Stimulated activated CD4-positive, alpha-beta T cell treated with anti-CD3 and anti-CD28 coated beads, TNF-alpha, amount 100 ng/mL, for 1 hour (primary cell): ENCODE measurements at places on chromosomes 2 and 18.

DNA sequence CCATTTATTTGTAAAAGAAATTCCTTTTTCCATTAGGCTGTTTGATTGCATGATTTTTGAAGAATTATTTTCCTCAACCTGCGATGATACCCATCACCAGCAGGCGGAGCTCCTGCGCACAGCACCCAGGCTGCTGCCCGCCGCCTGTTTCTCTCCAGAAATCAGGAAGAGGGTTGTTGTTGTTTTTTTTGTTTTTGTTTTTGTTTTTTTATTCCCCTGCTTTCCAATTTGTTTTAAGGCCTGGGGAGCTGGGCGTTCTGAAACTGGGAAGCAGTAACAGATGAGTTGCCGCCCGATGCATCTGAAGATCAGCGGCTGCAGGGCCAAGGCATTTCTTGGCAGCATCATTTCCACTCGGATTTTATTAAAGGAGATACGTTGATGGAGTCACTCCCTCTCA is 132.1 kb downstream of the MBP start:
- DNase-seq, result peak; percentile 53

DNA sequence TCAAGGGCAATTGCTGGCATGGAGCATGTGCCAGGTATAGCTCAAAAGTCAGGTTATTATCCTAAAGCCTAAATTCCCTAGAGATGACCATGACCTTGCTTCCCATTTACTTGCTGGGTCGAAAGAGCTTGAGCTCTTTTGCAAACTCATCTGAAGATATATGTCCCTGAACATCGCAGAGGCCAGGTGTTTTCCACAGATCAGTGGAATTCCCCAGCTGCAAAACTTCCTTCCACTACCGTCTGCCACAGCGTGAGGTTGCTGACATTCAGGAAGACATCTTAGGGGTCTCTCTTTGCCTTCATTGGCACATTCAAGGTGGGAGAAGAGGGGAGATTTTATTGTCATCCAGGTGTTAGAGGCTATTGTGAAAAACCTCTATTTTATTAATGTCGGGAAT is 171.0 kb downstream of the MIB1 start:
- DNase-seq, result no peak

DNA sequence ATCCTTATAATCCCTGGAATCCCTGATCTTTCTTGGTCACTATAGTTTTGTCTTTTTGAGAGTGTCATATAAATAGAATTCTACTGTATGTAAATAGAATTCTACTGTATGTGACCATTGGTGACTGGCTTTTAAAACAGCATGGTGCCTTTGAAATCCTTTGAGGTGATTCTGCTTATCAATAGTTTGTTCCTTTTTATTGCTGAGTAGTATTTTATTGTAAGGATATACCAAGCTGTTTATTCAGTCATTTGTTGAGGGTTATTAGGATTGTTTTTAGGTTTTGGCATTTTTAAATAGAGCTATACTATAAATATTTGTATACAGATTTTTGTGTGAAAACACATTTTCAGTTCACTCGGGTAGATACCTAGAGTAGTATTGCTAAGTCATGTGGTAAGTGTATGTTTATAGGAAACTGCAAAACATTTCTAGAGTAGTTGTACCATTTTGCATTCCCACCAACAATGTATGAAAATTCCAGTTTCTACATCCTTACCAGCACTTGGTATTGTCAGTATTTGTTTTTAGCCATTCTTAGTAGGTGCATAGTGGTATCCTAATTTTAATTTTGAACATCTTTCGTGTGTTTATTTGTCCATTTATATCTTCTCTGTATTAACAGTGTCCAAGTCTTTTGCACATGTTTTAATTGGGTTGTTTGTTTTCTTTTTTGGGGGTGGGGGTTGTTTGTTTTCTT is 45.6 kb downstream of the RAB3GAP1 start:
- DNase-seq, result no peak

DNA sequence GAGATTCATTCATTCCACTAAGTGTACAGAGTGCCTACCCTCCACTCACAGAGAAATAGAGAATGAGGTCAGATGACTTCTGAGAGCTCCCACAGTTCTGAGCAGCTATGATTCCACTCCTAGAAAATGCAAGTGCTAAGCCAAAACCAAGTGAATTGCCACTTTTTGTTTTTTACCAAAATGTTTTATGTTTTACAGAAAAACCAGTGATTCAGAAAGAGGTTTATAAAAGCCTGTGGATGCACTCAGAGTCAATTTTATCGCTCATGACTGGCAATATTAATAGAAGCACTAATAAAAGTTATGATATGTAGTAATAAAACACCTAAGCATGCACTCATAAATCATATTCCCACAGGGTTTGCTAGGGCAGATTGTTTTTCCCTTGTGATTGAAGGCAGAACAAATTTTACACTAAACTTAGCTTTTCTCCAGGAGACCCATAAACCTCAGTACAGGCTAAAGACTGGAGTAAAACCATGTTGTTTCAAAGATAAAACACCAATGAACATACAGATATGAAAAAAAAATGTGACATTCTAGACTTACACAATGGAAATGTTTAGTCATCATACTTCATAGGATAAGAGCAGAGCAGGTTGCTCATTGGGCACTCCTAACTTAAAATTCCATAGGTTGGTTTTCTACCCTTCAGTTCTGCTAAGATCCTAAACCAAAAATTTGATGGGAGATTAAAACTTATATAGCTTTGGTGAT is 67.5 kb downstream of the PDK1 start:
- DNase-seq, result no peak

- DNase-seq, result no peak
Measured at GRCh38 chr2:154537843-154538450, 160.5 kb upstream of the KCNJ3 start.

- DNase-seq, result peak; percentile 41
Measured at GRCh38 chr2:11863513-11864328, 117.3 kb downstream of the LPIN1 start.

DNA sequence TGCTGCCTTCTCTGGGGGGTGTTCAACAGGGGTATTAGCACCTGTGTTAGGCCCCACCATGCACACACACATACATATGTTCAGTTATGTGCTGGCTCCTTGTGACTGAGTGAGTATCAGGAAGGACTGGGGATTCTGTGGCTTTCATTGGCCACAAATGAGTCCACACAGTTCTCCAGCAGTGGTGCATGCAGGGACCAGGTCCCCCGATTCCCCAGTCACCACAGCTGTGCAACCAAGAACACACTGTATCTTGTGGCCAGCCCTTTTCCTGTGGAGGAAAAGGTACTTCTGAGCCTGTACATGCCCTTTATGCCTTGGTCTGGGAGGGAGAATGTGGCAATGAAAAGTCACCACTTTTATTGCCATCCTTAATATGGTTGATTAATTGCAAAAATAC is 74.9 kb upstream of the KLF7 start:
- no peak for DNase-seq

DNA sequence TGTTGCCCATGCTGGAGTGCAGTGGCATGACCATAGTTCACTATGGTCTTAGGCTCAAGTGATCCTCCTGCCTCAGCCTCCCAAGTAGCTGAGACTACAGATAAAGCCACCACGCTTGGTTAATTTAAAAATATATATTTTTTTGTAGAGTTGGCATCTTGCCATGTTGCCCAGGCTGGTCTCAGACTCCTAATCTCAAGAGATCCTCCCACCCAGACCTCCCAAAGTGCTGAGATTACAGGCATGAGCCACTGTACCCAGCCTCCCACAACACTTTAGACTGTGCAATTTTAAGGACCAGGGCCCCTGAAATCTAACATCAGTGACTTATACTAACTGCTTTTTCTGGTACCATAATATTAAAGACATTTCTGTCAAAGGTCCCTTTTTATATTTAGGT is 5.2 kb downstream of the TXNDC2 start:
- no peak for DNase-seq

- no peak for DNase-seq
Measured at GRCh38 chr2:45809205-45809604, 157.7 kb downstream of the PRKCE start.

DNA sequence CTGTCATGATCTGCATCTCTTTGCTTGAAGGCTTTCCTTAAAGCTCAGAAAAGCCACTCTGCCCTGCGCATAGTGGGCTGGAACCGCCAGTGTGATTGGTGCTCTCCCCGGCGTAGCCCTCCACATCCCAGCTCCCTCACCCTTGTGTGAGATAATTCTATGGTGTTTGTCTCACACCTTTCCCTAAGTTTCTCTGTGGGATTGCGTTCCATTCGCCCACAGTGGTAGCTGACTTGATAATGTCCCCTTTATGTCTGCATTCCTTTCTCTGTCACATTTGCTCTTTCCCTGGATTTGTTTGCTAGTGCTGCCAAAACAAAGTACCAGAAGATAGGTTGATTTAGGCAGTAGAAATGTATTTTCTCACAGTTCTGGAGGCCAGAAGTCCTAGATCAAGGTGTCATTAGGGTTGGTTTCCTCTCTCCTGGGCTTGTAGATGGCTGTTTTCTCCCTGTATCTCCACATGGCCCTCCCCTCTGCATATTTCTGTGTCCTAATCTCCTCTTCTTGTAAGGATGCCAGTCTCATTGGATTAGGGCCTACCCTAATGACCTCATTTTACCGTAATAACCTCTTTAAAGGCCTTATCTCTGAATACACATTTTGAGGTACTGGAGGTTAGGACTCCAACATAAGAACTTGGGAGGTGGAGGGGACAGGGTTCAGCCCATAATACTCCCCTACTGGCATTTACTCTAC is 7.4 kb upstream of the TMEM87B start:
- no peak for DNase-seq

DNA sequence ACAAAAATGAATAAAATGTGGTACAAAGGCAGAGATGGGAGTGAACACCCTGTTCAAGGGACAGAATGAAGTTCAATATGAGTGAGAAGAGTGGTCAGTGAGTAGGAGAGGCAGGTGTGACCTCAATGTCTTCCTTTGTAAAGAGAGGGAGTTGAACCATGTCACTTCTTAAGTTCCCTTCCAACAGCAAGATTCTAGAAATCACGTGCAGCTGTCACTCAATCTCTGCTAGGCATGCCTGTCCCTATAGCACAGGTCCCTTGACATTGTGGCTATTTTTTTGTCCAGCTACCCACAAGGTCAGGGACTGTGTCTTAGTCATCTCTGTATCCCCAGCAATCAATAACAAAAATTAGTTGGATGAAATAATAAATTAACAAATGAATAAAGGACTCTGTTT is 66.9 kb downstream of the VSNL1 start:
- DNase-seq, result no peak

- peak; percentile 51 for DNase-seq
Measured at GRCh38 chr2:134411828-134412638, 158.2 kb downstream of the MGAT5 start.

DNA sequence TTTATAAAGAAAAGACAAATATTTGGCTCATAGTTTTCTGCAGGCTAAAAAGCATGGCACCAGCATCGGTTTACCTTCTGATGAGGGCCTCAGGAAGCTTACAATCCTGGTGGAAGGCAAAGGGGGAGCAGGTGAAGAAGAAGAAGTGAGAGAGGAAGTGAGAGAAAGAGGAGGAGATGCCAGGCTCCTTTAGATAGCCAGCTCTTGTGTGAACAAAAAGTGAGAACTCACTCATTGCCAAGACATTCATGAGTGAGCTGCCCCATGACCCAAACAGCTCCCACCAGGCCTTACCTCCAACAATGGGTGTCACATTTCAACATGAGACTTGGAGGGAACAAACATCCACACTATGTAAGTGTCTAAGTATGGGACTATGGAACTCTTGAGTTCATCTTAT is 14.3 kb downstream of the CCDC150 start:
- DNase-seq, result no peak

DNA sequence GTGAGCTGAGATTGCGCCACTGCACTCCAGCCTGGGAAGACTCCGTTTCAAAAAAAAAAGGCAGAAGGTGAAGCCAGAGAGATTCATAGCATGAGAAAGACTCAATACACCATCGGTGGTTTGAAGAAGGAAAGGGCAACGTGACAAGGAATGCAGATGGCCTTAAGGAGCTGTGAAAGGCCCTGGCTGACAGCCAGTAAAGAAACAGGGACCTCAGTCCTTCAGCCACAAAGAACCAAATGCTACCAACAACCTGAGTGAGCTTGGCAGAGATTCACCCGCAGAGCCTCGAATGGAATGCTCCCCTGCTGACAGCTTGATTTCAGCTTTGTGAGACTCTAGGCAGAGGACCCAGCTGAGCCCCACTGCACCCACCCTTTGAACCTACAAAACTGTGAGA is 154.9 kb upstream of the NDUFV2 start:
- DNase-seq, result no peak

- DNase-seq, result no peak
Measured at GRCh38 chr2:218364196-218364595, 7.5 kb downstream of the CATIP start.

DNA sequence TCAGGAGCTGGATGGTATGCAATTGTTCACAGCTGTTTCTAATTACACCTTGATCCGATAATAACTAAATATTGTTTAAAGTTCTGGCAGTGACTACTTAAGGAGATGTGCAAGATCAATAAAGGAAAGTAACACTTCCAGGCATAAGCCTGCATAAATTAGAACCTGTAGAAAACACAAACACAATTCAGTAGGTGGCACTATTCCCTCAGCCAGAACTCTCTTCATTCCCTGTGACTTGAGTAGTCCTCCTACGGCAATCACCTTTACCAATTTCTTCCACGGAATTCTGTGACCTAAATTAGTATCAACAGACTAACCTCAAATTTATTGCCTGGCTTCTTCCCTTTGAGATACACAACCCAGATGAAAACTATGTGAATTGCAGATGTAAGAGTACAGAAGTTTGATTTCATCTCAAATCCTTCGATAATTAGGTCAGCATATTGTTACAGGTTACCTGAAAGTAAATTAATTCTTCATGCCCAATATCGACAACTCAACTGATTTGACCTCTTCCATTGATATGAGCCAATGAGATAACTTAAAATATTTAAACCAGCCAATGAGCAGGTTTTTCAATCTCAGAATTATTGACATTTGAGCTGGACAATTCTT is 137.8 kb downstream of the PID1 start:
- DNase-seq, result no peak

GRCh38 chr2:20185176-20186022 is 39.5 kb downstream of the SDC1 start:
- no peak for DNase-seq
